Jurkat, Clone E6-1 (cell line): ENCODE measurements at places on chromosomes 12 and 14.
A peak's percentile ranks its signal among the peaks of the same experiment; 100 is the strongest.

- no peak for DNase-seq
Observed at GRCh38 chr12:54047160-54047963, 6.3 kb upstream of the HOXC4 start.

GRCh38 chr12:39405580-39405979 is 37.3 kb downstream of the KIF21A start:
- DNase-seq, result no peak

DNA sequence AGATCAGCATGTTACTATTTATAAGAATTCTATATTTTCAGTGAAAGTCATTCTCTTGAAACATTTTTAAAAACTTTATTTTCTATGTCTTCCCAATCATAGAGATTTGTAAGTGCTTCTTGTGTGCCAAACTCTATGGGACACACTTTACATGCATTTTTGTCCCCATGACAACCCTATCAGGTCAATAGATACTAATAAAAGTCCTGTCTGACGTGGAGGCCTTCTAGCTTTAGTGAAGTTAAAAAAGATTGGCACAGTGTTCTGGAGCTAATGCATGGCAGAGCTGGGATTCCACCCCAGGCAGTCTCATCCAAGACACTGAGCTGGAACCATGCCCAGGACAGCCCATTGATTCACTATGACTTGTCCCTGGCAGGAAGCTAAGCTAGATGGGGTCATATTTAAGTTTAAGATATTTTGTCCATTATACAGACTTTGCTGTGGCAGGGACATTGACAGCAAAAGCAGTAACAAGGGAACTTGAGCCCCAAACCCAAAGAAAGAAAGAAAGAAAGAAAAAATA is 28.1 kb downstream of the TTC6 start:
- no peak for DNase-seq

DNA sequence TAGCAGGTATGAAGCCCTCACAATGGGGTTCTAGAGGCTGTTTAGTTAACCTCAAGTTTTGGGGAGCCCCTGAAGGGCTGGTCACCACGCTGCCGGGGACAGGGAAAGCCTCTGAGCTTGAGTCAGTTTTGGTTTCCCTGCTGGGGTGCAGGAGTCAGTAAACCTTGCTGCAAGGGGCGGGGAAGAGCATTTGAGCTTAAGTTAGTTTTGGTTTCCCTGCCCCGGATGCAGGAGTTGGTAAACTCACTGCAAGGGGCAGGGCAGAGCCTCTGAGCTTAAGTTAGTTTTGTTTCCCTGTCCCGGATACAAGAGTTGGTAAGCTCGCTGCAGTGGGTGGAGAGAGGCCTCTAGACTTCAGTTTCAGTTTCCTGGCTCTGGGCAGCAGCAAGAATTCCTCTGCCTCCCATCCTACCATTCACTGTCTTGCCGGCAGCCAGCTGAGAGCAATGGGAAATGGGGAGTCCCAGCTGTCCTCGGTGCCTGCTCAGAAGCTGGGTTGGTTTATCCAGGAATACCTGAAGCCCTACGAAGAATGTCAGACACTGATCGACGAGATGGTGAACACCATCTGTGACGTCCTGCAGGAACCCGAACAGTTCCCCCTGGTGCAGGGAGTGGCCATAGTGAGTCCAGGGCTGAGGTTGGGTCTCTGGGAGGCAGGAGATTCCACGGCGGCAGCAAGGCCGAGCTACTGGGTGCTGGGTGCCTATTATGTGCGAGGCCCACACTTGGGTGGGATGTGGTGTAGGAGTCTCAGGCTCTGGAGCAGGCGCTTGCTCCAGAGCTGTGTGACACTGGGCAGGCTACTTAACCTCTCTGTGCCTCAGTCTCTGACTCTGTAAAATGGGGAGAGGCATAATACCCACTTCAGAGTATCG is at the start of gene OAS2:
Gene OAS2 (plus strand): TSS at position 357 of the 878 bp plus-strand sequence. CDS start 90 bp downstream, at position 447.
- DNase-seq, result peak; percentile 88

- no peak for DNase-seq
Observed at GRCh38 chr12:27549801-27550652, 26.0 kb downstream of the PPFIBP1 start.

GRCh38 chr12:6363330-6364043 is 11.9 kb downstream of the SCNN1A start:
- no peak for DNase-seq

DNA sequence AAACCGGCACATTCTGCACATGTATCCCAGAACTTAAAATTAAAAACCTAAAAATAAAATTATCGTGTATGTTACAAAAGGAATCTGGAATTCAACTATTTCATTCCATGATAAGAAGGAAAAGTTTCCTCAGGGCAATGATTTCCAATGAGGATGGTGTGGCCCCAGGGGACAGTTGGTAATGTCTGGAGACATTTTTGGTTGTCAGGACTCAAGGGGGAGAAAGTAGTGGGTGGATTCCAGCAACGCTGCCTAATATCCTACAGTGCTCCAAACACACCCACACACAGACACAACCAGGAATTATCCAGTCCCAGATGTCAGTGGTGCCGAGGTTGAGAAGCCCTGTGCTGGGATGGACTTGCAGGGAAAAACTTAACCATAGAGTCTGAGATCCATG is 228.3 kb downstream of the TMEM132D start:
- DNase-seq, result no peak

- no peak for DNase-seq
Observed at GRCh38 chr14:76421662-76422061, 45.7 kb downstream of the ESRRB start.

GRCh38 chr12:125249066-125249824 is 184.0 kb downstream of the AACS start:
- no peak for DNase-seq

DNA sequence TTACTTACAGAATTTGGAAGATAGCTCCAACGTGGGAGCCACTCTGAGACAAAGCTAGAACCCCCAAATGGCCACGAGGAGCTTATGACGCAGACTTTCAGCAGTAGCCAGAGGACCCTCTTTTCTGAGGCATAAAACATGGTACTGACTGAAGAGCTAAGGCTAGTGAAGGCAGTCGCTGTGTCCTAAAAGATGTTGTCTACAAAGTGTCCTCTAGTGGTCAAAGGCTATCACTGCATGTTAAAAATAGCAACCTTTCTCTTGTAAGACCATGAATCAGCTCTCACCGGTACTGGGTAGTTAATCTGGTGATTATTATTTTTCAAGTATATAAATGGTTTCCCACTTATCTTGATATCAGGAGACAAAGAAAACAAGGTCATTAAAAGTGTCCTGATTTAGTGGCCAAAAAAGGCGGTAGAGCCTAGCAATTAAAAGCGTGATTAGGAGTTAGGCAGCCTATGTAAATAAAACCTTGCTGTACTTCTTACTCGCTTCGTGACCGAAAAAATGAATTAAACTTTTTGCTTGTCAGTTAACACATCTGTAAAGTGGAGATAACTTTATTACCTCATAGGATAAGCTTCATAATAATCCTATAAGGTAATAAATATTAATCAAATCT is 47.0 kb upstream of the LGR5 start:
- peak; percentile 72 for DNase-seq

- DNase-seq, result no peak
Observed at GRCh38 chr12:66251049-66251448, 51.2 kb upstream of the HELB start.

- no peak for DNase-seq
Observed at GRCh38 chr14:22475381-22475780, 113.6 kb downstream of the DAD1 start.

DNA sequence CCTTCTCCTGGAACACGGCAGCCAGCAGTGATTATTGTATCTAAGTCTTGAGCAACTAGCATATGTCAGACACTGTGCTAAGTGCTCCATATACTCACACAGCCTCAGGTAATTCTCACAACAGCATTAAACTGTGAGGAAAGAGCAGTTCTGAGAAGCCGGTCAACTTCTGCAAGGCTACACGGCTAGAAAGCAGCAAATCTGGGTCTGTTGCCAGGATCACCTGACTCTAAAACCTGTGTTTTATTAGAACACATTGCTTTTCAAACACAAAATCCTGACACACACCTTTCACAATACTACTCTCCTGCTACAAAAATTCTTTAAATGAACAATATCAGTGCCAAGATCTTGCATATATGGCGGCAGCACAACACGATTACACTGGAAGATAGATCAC is 49.8 kb upstream of the CRACR2A start:
- no peak for DNase-seq

DNA sequence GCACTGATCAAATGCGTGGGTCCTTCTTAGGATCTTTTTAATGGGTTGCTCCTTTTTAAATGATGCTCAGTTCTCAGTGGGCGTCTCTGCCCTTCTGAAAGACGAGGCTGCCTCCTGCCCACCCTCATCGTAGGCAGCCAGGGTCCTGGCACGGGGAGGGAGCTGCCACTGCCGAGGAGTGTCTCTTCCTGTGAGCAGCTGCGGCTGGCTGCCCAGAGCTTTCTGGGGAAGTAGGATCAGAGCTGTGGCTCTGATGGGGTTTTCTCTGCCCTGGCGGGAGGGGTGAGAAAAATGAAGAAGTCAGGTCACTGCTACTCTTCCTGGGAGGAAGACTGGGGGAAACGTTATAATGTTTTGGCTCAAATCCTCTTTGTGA is 31.1 kb upstream of the BEGAIN start:
- no peak for DNase-seq

DNA sequence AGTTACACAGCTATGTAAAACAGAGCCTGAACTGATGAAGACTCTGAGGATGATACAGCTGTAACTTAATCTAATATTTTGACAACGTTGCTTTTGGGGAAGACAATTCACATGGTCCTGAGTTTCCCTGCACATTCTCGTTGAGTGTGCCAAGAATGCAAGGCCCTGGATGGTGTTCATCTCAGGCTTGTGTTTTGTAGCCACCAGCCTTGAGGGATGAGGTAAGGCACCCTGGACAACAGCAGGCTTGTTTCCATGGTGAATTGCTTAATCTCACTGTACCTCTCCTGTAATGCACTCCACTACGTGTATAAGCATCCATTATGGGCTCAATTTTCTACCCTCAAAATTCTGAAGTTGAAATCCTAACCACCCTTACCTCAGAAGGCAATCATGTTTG is 2.1 kb downstream of the CATSPERB start:
- no peak for DNase-seq

DNA sequence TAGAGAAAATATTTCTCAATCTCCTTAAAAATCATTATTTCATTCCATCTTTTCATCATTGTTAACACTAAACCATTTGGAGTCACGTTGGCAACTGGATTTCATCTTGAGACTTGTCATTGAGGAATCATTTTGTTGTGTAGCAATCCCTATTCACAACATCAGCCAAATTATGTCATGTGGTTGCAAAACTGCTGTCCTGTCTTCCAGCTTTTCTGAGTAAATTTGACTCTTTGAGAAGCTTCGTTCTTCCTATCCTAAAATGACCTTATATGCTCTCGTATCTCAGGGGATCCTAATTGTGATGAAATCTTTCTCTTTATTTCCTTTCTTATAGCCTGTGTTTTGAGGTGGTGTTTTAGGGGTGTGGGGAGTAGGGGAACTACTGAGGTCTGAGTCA is 30.6 kb upstream of the KICS2 start:
- DNase-seq, result no peak

DNA sequence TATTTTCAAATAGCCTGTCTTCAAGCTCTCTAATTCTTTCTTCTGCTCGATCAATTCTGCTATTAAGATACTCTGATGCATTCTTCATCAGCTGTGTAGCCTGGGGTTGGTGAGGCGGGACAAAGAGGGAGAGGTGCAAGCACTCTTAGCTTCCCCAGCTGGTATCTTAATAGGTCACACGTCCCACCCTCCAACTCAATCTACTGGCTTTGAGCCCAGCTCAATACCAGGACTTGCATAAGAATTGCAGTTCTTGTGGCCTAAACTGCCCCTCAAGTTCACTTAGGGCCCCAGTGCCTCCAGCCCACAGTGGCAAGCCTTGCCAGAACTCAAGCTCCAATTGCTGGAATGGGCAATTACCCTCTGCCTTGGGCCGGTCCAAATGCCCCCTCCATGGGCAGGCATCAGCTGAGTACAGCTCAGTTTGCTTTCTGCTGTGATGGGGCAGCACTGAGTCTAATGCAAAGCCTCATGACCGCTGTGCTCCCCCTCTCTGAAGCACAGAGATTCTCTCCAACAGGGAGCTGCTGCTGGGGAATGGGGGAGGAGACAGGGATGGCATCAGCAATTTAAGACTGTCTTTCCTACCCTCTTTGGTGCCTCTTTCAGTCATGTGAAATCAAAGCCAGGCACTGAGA is 5.6 kb upstream of the SPATA7 start:
- DNase-seq, result no peak

- DNase-seq, result peak; percentile 75
Observed at GRCh38 chr14:99971087-99971940, 93.9 kb upstream of the EVL start.

DNA sequence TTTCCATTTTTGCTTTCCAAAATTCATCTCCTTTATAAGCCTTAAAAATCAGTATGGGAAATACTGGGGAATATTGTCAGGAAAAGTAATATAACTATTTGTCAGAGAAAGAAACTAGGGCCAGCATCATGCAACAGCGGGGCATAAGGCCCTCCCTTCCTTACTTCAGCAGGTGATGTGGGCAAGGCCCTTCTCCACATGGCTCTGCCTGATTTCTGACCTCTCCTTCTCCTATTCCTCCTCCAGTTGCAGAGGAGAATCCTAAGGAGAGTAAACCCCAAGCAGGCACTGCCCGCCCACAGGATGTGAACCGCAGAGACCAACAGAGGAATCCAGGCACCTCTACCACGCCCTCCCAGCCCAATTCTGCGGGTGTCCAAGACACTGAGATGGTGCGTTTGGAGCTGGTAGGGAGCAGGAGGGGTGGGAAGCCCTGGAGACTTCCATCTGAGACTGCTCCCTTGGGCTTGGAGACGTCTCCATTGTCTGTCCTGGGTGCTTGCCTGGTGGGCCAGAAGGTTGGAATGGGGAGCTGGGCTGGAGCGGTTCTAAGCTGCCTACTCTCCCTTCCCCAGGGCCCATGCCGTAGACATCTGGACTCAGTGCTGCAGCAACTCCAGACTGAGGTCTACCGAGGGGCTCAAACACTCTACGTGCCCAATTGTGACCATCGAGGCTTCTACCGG is 2.7 kb upstream of the SOAT2 start:
- DNase-seq, result no peak

- DNase-seq, result no peak
Observed at GRCh38 chr14:81942071-81942470, 408.4 kb upstream of the SEL1L start.

GRCh38 chr14:51666070-51666469 is 14.4 kb downstream of the FRMD6 start:
- no peak for DNase-seq

GRCh38 chr14:103361867-103362266 is 23.3 kb upstream of the MARK3 start:
- no peak for DNase-seq

GRCh38 chr14:61271552-61271951 is 9.6 kb downstream of the TMEM30B start:
- DNase-seq, result no peak

- no peak for DNase-seq
Observed at GRCh38 chr12:78866518-78866917, 1.9 kb downstream of the SYT1 start.

DNA sequence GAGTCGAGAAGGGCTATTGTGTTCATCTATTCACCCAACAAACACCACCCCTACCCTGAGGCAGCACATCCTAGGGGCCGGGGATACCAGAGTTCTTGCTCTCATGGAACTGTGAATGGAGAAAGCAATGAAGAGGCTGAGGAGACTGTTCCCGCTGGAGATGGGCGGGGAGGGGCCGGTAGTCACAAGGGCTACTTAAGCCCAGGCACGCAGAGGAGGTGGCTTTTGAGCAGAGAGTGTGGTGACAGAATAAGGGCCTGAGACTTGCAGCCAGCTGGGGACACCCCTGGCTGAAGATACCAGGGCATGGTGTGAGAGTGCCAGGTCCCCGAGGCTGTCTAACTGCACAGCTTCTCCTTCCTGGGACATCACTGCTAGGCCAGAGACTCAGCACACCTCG is 114.1 kb upstream of the EVL start:
- no peak for DNase-seq
